Suppressor macrophage treated with lipopolysaccharide for 1 hour (primary cell): ENCODE measurements at places on chromosomes 5 and 9.

DNA sequence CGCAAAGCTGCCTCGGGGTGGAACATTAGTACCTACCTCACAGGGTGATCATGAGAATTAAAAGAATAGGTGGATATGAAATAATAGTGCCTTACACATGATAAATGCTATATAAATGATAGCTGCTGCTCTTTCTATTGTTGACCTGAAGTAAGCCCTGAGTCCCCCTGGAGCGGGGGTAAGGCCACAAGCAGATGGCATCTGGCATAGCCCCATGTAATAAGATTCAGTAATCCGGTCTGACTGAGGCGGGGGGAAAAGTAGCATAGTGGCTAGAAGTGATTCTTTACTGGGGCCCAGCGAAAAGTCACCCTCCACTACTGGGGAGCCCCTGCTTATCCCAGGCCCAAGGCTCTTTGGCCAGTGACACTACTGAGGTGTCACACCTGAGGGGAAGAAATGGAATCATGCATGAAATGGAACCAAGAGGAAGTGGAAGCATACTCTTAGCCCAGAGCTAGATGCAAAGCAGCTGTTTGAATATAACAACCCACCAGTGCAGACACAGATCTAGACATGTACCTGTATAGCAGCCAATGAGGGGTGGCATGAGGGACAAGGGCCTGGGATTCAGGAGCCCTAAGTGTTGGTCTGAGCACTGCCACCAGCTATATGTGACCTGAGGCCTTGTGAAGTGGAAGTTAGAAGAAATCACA lies 16.1 kb upstream of the FGFR4 start:
- DNase-seq = no peak

DNA sequence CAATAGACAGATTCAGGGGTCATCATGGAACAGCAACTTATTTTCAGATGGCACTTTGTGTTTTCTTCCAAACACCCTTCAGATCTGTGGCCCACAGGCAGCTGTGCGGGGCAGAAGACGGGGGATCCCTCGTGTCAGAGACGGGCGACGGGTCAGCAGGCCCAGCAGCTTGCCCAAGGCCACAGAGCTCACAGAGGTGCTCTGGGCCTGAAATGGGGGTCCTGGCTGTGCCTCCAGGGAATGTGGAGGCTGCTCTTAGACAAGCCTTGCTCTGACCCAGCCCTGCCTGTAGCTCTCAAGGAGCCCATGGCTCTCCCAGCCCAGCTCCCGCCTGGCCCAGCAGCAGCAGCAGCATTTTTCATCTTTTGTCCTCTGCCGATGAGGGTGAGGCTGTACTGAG lies 40.9 kb upstream of the SARDH start:
- DNase-seq = no peak

- no peak for DNase-seq
Observed at GRCh38 chr9:32550150-32550561, 2.0 kb upstream of the SMIM27 start.

- peak; percentile 88 for DNase-seq
Observed at GRCh38 chr9:98129451-98129881, 10.4 kb upstream of the TRIM14 start.

DNA sequence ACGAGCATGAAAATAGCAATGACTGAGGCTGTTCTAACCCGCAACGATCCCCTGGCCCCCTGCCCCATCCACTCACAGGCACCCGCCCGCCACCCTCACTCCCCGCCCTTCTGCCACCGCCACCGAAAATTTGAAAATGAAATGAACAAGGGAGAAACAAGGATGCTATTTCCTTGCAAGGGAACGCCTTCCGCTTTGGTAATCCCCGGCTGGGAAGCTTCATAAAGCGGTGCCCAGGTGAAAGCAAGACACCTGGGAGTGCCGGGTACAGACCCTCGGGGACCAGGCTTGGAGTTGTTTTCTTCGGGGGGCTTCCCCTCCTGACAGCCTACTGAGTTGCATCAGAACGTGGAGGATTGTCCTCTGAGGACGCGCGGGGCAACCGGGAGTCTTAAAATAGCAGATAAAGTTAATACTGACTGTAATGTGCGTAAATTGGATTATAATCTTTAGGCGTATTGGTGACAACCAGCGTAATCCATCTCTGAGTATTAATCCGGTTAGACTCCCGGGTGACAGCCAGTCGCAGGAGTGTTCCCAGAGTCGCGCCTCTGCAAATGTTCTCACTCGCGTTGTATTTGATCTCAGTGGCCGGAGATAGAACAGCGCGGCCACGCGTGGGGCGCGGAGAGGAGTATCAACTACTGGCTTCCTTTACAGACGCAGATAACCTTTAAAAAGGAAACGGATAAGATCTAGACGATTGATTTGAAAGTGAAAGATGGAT lies 885 bp upstream of the MLLT3 start:
- DNase-seq = no peak

DNA sequence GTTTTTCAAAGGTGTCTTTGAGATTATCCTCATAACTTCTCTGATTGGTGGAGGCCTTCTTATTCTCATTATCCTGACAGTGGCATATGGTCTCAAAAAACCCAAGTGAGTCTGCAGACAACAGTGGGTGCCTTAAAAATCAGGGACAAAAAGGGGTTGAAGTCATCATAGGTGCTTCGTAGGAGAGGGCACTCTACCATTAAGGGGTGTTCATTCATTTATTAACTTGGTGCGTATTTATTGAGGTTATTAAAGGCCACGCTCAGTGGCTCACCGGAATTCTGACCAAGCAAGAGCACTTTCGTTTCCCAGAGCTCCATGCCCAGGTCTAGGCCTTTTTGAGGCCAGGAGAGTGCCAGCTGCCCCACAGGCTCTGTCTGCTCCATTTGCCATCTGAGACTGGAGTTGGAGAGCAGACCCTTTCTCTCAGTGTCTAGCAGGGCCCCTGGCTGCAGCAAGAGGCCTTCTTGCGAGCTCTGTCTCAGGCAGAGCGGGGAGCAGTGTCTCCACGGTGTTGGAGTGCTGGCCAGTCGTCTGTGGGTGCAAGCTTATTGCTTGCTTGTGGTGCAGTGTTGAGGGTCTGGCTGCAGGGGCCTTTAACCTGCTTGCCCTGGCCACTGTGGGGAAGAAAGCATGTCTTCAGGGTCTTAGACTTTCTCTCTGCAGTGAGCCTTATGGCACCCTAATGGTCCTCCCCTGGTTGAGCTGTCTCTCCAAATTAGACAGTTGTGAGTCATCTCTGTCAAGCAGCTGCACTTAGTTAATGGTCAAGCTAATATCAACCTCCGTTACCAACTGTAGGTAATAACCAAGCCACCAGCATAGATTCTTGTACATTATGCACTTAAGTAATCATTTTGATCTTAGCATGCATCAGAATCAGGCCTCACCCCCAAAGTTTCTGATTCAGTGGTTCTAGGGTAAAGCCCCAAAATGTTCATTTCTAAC lies 62.6 kb downstream of the IL31RA start:
- no peak for DNase-seq

- DNase-seq = no peak
Observed at GRCh38 chr5:1997640-1998347, 115.1 kb upstream of the IRX4 start.

DNA sequence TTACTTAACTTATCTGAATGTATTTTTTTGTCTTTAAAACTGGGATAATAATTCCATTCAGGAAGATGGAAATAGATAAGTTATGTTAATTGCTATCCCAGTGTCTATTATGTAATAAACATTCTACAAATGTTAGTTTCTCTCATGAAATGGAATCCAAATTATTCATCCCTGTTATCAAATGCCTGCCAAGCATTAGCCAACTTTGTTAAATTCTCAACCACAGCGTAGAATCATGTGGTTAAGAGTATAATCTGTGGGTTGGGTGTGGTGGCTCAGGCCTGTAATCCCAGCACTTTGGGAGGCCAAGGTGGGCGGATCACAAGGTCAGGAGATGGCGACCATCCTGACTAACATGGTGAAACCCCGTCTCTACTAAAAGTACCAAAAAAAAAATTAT lies 912.9 kb upstream of the SEMA6A start:
- no peak for DNase-seq

DNA sequence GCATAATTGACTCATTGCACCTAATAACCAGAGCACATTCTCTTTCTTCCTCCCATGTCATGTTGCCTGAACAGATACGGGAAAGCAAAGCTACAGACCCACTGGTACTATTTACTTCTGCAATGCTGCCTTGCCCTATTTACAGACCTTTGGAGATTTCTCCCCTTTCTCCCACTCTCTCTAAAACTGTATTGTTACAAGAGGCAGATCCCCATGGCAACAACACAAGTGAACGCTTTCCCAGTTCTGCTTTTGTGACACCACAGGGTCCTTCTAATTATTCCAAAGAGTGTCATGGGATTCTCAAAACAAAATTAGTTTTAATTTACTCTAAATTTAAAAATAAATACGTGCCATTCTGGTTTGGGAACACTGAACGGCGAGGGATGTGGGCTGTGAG lies 104.7 kb downstream of the KCTD16 start:
- DNase-seq = no peak

- DNase-seq = no peak
Observed at GRCh38 chr5:9534881-9535517, 10.9 kb downstream of the SEMA5A start.

DNA sequence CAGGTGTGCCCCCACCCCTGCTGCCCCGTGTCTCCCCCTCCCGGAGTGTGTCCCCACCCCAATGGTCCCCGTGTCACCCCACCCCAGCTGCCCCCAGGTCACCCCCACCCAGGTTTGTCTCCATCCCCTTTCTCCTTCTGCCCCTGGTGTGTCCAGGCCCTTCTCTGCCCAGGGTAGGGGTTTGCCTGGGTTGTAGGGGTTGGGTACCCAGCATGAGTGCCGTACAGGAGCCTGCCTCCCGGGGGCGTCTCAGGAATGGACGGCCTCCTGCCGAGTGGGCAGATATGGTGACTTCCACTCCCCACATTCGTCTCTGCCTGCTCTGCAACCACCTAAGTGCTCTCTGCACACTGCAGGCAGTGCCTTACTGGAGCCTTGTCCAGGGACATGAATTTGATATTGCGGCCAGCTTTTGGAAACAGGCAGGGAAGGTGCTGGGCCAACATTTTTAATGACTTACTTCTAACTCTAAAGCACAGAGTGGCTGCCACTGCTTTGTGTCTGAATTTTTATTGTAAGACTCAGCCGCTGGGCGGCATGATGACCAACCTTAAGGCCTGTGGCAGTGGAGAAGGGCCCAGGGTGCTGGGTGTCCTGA lies 6.7 kb downstream of the LRRC14B start:
- DNase-seq = no peak

GRCh38 chr9:90546200-90546599 lies 96.4 kb downstream of the DIRAS2 start:
- DNase-seq = no peak

- no peak for DNase-seq
Observed at GRCh38 chr9:110389148-110389750, 51.6 kb upstream of the TXNDC8 start.

GRCh38 chr5:171957591-171958251 lies 48.7 kb downstream of the FBXW11 start:
- DNase-seq = no peak

DNA sequence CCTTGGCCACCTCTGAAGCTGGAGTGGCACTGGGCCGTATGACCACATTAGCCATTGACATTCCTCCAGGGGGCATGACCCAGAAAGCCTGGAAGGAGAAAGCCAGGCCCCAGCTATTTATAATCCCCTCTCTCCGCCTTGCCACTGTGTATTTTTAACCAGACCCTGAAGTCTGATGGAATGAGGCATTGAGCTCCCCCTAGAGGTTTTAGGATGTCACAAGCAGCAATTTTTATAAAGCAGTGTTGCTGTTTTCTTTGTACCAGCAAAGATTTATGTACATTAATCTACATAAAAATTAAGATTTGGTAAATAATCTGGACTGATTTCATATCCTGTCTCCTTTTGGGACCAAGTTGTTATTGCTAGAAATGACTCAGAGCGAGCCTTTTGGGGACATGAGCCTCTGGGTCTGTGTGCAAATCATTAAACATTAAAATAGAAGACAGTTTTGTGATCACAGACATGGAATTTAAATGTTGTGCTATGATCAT lies 127.1 kb downstream of the TRIO start:
- DNase-seq = peak; percentile 75

DNA sequence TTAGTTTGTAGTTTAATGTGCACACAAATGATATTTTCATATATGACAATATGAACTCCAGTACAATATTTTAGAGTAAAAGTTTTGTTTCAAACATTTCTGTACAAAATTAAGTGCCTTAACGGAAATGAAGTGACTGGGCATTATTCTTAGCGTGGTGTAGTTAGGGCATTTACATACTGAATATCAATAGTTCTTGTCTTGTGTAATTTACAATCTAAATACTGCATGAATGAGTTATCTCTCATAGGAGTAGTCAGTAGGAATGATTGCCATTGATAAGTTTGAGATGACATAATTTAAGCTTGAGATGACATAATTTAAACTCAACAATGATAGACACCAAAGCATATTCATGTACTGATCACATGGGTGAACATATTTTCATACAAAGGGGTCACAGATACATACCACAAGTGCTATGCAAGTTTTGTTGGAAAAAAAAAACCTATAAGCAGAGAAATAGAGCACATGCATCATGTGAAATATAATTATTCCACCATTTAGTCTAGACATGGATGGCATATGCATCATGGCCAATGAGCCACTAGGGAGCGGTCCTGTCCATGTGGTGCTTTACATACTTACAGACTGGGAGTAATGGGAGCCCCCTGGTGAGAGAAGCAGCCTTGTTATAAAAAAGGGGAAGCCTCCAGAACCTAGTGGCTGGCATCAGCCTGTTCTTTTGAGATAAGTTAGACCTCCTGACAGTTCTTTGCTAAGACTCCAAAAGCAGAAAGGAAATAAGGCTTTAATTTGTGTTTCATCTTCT lies 1523.9 kb downstream of the MAT2B start:
- DNase-seq = peak; percentile 78

DNA sequence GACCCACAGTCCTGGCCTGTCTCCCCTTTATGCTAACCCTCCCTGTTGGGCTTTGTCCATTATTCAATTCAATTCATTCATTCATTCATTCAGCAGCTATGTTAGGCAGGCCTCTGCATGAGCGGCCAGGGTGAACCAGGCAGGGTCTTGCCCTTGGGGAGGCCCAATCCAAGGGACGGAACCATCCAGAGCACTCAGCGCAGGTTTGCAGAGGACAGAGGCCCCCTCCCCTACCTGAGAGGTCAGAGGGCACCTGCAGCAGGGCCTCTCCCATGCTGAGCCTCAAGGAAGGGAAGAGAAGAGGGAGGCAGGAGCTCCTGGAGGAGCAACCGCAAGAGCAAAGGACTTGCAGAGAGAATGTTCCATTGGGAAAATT lies 61.4 kb downstream of the C9orf50 start:
- DNase-seq = no peak

DNA sequence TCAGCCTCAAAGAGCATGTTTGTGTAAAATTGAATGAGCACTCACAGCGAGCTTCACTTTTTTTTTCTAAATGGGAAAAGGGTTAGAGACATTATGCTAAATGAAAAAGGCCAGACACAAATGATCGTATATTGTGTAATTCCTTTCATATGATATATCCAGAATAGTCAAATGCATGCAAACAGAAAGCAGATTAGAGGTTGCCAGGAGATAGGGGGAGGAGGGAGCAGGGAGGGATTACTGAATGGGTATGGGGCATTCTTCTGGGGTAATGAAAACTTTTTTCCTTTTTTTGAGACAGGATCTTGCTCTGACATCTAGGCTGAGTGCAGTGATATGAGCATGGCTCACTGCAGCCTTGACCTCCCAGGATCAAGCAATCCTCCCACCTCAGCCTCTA lies 47.1 kb downstream of the DMAC1 start:
- no peak for DNase-seq
